ENCODE measurements at places on chromosomes 4 and X.

GRCh38 chr4:128827296-128827695 is 17.8 kb downstream of the JADE1 start:
- DNase-seq, result no peak

DNA sequence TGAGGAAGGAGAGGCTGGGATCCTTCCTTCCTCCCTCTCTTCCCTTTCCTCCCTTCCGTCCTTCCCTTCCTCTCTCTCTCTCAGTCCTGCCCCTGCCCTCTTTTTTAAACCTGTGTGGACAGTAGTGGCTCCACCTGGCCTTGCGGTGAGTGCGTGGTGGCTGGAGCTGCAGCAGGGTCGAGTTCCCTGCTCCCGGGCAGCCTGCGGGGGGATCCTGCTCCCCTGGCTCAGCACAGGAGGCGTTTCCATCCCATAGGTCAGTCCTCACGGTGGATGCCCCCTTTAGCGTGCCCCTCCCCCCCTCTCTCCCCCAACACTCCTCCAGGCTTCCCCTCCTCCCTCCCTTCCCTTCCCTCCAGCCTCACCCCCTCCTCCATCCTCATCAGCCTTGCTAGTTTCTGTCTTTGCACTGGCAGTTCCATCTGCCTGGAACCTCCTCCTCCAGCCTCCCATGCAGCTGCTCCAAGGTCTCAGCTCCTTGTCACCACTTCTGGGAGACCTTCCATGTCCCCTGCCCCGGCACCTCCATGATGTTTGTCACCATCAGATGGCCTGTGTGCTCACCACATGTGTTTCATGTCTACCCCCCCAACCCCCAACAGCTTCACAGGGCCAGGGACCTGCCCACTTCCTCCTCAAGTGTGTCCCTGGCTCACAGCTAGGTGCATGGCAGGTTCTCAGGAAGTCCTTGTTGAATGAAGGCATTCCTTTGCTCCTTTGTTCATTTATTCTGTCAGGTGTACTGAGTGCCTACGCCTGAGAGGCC is 68.4 kb downstream of the PSAPL1 start:
- no peak for DNase-seq

DNA sequence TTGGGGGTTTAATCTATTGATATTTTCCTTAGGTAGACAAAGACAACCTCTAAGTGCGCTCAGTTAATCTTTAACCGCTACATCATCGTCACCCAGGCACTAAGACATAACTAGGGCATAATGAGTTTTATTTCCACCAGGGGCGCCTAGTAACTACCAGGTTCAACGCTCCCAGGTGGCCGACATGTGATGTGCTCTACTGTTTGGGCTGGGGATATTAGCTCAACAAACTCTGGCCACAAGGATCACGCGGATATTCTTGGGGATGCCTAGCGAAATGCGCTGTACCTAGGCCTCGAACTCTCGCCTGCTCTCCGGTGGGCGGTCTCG is 915 bp upstream of the RAB33B start:
- DNase-seq, result peak; percentile 82

DNA sequence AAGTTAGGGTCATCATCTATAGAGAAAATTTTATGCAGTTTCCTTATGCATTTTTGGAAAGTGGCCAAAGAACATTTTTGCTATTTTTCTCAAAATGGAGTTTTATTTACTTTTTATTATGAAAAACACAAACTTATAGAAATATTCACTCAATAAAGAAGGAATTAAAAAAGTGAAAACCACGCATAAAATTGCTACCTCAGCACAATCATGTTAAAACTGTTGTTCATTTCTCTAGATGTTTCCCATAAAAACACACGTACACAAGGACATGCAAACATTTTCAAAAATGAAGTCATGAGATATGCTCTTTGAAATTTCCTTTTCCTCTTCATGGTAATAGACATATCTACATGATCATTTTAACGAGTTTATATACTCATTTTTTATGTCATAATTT is 536.8 kb upstream of the MAGEB18 start:
- DNase-seq, result no peak

- DNase-seq, result peak; percentile 51
These were observed 34.2 kb downstream of the IDS start for GRCh38 chrX:149470955-149471354.

GRCh38 chr4:20254511-20255250 is 3.0 kb downstream of the SLIT2 start:
- DNase-seq, result no peak

DNA sequence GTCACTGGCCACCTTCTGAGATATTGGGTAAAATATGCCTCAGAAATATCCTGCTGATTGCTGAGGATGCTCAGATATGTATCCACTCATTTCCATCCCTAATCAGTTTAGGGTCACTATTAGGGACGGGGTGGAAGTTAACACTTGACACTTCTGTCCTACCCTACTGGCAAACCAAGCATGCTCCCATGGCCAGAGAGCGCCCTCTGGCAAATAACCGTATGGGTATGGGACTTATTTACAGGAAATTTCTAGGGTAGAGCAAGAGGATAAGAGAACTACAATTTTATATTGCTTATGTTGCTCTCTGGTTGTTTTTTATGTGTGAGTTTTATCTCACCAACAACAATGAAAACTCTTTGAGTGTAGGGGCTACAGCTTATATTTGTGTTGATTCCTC is 86.8 kb upstream of the TSPAN7 start:
- no peak for DNase-seq

GRCh38 chrX:140229191-140229590 is 263.9 kb upstream of the CXorf66 start:
- no peak for DNase-seq

DNA sequence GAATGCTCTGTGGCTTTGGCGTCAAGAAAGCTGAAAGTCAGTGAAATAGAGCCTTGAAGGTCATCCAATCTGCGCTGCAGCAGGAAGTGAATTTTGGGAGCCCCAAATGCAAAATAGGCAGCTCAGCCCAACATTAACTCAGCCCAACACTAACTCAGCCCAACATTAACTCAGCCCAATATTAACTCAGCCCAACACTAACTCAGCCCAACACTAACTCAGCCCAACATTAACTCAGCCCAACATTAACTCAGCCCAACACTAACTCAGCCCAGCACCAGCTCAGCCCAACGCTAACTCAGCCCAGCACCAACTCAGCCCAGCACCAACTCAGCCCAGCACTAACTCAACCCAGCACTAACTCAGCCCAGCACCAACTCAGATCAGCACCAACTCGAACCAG is 71.5 kb downstream of the SORBS2 start:
- no peak for DNase-seq

All from SW480 (cell line).